ENCODE measurements at places on chromosomes 13 and 19. TPM values are rescaled to one million over a fixed set of nuclear protein-coding genes. Genes with fewer than 3 reads are reported as not detected.

MADCAM1 gene
- 0.37 TPM for total RNA-seq

LRRC4B gene
- 0.62 TPM for total RNA-seq

NEK3 gene
- 5.1 TPM for total RNA-seq

ALOX5AP gene
- total RNA-seq: 10.1 TPM

ZNF284 gene
- 1.8 TPM for total RNA-seq

ATXN8OS gene
- not detected for total RNA-seq

PRR12 gene
- 15.6 TPM for total RNA-seq

Measured in left ventricle myocardium superior (tissue), 1 donor.